ENCODE measurements at places on chromosomes 7 and 10.

DNA sequence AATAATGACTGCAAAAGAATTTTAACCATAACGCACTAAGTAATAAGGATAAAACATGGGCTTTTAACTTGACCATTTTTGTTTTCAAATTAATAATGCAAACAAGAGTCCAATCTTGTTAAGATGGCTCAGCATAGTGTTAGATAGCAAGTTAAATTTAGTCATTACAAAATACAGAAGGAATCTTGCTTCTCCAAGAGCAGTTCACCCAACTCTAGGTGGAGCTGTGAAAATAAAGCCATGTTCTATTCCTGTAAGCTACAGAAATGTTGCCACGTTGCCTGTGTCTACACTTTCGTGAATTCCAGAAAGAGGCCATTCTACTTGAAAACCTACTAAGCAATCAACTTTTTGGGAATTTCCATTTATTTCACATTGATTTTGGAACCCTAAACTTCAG lies 191.9 kb downstream of the SFMBT2 start:
- DNase-seq: no peak

DNA sequence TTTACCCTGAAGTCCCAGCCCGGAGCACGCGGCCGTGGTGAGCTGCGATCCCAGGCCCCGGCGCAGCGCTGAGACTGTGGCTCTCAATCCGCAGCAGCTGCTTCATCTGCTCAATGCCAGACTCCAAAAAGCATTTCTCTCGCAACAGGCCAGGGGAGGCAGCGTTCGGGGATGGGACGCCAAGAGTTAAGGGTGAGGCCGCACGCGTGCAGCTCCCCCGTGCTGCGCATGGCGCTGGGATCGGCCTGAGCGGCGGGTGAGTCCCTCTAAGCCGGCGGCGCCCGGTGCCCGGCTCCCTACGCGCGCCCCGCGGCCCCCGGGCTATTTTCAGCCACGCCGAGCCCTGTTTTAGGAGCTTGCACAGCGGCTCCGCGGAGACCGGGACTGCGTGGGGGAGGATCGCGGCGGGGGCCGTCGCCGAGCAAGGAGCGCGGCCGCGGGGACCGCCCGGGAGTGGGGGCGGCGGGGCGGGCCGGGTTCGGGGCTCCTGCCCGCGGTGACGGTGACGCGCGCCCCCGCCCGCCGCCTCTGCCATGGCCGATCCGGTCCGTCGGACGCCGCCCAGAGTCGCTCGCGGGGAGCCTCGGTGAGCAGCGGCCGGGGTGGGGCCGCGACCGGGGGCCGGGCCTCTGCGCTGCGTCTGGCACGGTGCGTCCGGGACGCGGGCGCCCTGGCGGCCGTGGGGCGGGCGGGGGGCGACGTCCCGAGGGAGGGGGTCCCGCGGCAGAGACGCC lies 29.4 kb upstream of the JAKMIP3 start:
- DNase-seq: no peak

DNA sequence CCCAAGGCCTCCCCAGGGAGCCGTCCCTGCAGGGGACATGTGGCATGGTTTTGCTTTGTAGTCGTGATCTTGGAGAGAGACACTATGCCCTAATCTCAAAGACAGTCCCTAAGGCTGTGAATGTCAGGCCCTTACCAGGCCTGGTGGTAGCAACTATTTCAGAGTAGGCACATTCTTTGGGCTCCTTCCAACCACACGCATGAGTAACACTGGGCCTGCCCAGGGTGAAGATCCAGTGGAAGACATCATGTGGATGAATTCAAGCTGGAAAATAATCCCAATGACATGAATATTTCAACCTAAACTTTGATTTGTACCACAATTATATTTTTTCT lies 39.5 kb upstream of the INSIG1 start:
- no peak for DNase-seq

GRCh38 chr7:143288836-143289235 lies 685 bp downstream of the CASP2 start:
- DNase-seq: no peak

DNA sequence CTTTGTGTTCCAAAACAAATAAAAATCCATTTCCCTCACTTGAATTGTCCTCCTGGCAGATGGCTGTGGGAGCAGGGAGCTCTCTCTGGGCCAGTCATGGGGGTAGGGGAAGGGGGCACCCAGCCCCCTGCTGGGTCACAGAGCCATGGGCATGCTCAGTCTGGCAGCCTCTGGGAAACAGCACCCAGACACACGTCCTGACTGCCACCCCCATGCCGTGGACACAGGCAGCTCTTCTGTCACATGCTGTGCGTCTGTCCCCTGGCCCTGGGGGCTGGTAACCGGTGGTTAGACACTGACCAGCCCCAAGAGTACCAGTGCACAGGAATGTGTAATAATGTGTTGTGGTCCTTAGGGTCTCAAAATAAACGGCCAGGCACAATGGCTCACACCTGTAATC lies 47.0 kb downstream of the RASGEF1A start:
- no peak for DNase-seq

DNA sequence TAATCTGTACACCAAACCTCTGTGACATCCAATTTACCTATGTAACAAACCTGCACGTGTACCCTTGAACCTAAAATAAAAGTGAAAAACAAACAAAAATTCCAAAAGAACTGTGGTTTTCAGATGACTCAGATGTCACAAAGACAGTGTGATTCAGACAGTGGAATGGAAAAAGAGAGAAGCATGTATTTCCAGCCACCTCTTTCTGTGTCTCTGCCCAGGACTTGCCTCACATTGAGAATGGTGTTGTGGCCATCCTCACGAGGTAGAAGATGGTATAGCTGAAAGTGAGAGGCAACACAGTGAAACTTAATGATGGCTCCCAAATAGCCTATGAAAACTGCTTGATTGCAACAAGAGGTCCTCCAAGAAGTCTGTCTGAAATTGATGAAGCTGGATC lies 78.0 kb downstream of the ARL5B start:
- DNase-seq: no peak

- DNase-seq: no peak
Measured at GRCh38 chr7:4707217-4707741, 25.2 kb downstream of the FOXK1 start.

DNA sequence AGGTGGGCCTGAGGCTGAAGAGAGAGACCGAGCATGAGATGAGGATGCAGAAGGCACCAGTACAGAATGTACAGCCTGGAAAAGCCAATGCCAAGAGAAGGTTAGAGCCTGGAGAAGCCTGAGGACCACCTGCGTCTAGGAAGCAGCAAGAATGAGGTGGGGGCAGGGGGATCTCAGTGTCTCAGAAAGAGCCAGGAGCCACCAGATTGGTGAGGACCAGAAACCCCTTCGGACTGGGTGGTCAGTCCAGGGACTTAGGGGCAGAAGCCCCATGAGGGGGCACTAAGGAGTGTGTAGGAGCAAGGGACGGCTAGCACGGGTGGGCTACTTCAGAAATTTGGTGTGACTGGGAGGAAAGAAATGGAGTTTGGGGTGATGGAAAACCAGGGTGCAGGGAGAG lies 205.9 kb upstream of the RNF32 start:
- no peak for DNase-seq

GRCh38 chr10:63171255-63171855 lies 38.2 kb downstream of the NRBF2 start:
- DNase-seq: peak; percentile 67

DNA sequence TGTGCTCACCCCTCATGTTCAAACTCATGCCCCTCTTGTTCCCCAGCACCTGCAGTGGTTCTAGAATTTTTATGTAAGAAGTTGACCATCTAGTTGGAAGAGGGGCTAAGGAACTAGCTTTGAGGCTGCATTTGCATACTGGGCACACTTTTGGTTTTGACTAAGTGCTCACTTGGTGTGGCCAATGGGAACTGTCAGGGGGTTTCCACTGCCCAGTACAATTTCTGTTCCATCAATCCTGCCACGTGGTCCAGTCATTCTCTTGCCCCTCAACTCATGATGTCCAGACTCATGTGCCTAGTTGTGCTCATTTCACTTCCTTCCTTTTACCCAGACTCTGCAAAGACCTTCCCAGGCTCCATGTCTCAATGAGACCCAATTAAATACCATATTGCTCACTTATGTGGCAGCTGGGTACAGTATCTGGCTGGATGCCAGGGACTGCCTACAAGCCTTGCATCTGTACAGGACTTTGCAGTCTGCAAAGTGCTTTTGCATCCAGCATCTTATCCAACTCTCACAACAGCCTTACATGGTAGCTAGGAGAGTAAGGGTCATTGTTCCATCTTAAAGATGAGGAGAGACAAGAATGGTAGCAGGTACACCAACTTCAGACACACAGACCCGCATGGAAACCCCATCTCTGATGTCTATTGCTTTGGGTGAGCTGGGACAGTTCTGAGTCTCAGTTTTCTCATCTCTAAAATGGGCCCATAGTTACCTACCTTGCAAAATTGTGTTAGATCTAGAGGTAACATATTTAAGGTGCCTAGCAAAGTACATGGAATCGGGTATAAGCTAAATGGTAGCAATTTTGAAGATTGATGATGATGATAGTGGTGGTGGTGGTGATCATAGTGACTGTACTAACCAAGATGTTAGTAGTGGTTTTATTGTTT lies 30.1 kb upstream of the KCNMA1 start:
- no peak for DNase-seq

DNA sequence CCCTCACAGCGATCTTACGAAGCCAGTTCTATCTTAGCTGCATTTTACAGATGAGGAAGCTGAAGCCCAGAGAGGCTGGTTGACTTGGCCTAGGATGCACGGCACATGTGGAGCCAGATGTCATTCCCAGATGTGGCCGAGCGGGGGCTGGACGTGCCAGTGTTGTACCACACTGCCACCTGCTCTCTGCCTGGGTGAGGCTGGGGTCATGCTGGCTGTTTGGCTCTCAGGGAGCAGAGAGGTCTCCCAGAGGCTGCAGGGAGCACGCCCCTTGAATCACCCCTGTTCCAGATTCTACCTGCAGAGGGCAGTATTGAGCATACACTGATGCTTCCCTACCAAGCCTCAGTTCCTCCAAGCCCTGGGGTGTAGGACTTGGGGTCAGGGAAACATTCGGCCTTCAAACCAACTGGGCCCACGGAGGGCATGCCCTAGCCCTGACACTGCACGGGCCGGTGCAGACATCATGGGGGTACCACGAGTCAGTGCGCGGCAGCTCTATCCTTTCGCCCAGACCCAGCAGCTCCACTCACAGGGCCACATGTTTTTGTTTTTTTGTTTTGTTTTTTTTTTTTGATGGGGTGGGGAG lies 3.8 kb upstream of the GTF2IRD1 start:
- DNase-seq: peak; percentile 78

GRCh38 chr10:108801775-108802517 lies 1121.4 kb downstream of the XPNPEP1 start:
- DNase-seq: no peak

DNA sequence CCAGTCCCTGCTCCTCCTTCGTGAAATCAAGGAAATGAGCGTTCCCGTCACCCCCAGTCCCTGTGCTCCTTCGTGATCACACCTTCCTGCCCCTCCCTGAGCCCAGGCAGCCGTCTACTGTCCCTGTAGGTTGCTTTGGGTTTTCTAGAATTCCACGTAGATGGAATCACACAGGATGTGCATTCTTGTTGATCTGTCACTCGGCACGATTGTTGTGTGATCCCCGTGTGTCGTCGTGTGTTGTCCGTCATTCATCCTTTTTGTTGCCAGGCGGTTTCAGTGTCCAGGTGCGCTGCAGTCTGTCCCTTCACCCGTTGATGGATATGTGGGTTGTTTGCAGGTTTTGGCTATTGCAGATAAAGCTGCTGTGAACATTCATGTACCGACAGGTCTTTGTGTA lies 9.4 kb downstream of the MTG1 start:
- no peak for DNase-seq

- DNase-seq: no peak
Measured at GRCh38 chr10:114172776-114173602, 1.0 kb downstream of the CCDC186 start.

- DNase-seq: no peak
Measured at GRCh38 chr7:81803267-81803666, 33.4 kb upstream of the HGF start.

DNA sequence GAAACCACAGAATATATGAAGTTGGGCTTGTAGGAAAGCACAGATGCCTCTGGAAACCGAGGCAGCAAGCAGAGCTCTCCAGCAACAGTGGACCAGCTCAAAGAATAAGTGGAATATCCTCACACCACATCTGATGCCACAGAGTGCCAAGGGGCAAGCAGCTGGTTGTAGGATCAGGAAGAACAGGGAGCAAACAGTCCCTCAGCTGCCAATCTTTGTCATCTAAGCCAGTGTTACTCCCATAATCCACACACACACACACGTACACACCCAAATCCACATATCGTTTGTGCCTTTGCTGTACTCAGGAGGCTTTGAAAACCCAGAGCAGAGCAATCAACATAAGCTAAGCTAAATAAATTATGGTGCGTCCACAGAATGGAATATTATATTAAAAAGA lies 20.7 kb upstream of the SEC24C start:
- DNase-seq: no peak

- DNase-seq: no peak
Measured at GRCh38 chr7:55066524-55066923, 47.7 kb downstream of the EGFR start.

DNA sequence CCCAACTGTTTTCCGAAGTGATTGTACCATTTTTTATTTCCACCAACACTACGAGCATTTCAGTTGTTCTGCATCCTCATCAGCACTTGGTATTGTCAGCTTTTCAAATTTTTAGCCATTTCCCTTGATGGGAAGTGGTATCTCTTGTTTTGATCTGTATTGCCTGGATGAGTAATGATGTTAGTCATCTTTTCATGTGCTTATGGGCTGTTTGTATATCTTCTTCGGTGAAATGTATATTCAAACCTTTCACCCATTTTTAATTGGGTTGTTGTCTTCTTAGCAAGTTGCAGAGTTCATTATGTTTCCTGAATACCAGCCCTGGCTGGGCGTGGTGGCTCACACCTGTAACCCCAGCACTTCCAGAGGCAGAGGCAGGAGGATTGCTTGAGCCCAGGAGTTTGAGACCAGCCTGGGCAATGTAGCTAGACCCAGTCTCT lies 22.1 kb downstream of the CLIP2 start:
- DNase-seq: peak; percentile 46

DNA sequence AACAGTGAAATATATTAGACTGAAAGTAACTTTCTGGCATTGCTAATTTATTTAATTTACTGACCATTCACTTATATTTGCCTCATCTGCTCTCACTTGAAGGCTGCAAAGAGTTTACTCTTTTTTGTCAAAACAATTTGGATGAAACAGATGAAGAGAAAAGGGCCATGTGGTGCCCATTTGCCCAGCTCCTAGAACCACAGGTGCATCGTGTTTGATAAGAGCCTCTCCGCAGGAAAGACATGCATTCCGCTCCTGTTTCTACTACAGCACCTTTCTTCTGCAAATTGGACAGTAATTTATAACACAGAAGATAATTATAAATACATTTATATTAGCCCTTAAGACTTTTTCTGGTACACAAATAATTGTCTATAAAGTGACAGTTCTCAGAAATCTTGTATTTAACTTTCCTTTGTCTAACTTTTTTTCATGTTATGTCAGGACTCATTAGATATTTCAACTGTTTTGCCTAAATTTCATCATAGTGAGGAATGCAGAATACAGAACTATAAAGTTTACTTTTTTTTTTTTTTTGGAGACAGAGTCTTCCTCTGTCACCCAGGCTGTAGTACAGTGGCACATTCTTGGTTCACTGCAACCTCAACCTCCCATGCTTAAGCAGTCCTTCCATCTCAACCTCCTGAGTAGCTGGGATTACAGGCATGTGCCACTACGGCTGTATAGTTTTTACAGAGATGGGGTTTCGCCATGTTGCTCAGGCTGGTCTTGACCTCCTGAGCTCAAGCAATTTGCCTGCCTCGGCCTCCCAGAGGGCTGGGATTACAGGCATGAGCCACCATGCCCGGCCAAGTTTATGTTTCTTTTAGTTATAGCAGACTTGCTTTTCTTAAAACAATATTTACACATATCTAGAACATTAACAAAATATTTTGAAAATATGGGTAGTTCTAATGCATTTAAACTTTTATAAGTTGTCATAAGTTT lies 869 bp downstream of the LAMB4 start:
- no peak for DNase-seq
